Activated CD4-positive, alpha-beta T cell treated with anti-CD3 and anti-CD28 coated beads, Interleukin-2, amount 10 ng/mL, durations not matched to agents 7 days and 5 days (primary cell): ENCODE measurements at places on chromosomes 13 and 19. TPM values are rescaled to one million over a fixed set of nuclear protein-coding genes. Genes with fewer than 3 reads are reported as not detected.

- peaks cover 12% of the 10 kb centered on the region for H3K27me3 ChIP-seq
- H3K4me1 ChIP-seq: no peaks in the 10 kb centered on the region
- DNase-seq: no peak
- no peak overlapping the region for H3K27ac ChIP-seq
- H3K4me3 ChIP-seq: no peak overlapping the region
Measured at GRCh38 chr19:47310819-47311218, 1.2 kb downstream of the C5AR1 start.

GRCh38 chr13:73201626-73202025 lies 142.8 kb downstream of the KLF5 start:
- no peak for DNase-seq
- H3K27me3 ChIP-seq: no peaks in the 10 kb centered on the region
- H3K27ac ChIP-seq: no peak overlapping the region
- H3K4me1 ChIP-seq: no peaks in the 10 kb centered on the region
- H3K36me3 ChIP-seq: no peaks in the 10 kb centered on the region

Gene DACT3
- total RNA-seq: 0.42 TPM

- H3K27ac ChIP-seq: no peak overlapping the region
- H3K4me3 ChIP-seq: no peak overlapping the region
- no peak for DNase-seq
- H3K36me3 ChIP-seq: no peaks in the 10 kb centered on the region
- H3K4me1 ChIP-seq: no peaks in the 10 kb centered on the region
Measured at GRCh38 chr19:31249217-31249616, 100.0 kb downstream of the TSHZ3 start.

Gene THSD1
- 0.31 TPM for total RNA-seq

DNA sequence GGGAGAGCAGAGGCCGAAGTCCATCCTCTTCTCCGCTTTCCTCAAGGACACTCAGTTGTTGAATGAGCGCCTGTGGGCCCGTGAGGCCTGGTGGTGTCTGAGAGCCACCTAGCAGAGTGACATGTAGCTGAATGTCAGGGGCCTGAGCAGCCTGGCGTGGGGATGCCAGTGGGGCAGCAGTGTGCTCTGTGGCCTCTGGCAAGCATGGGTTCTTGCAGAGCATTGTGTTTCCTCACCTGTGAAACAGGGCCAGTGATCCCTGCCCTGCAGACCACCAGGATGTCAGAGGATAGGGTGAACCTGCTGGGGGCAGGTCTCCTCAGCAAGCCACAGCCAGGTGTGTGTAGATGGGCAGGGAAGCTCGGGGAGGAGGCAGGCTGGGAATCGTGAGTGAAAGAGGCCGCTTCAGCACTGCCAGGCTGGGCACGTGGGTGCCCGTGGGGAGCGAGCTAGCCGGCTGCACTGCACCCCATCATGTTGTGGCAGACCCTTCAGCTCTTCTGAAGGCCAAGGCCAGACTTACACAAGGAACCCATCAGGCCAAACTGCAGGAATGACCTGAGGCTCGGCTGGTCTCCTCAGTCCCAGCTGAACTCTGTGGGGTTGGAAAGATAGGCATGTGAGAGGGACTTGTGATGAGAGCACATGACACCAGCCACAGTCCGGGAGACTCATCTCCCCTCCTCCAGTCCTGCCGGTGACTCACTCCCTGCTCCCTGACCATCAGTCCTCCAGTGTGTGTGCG lies 5.0 kb downstream of the PPP1R37 start:
- no peak overlapping the region for H3K27ac ChIP-seq
- no peak overlapping the region for H3K4me3 ChIP-seq
- no peaks in the 10 kb centered on the region for H3K27me3 ChIP-seq

Gene LGALS16
- total RNA-seq: not detected

- H3K27me3 ChIP-seq: no peaks in the 10 kb centered on the region
- DNase-seq: no peak
- H3K27ac ChIP-seq: peak overlapping the region; percentile 50
Measured at GRCh38 chr19:2376784-2377519, 16.9 kb downstream of the TMPRSS9 start.

Gene FXYD1
- 1.8 TPM for total RNA-seq

- no peak overlapping the region for H3K4me3 ChIP-seq
- H3K4me1 ChIP-seq: peaks cover 28% of the 10 kb centered on the region
- H3K27ac ChIP-seq: no peak overlapping the region
- H3K36me3 ChIP-seq: peaks cover 29% of the 10 kb centered on the region
Measured at GRCh38 chr13:42073683-42074082, 25.2 kb downstream of the DGKH start.

DNA sequence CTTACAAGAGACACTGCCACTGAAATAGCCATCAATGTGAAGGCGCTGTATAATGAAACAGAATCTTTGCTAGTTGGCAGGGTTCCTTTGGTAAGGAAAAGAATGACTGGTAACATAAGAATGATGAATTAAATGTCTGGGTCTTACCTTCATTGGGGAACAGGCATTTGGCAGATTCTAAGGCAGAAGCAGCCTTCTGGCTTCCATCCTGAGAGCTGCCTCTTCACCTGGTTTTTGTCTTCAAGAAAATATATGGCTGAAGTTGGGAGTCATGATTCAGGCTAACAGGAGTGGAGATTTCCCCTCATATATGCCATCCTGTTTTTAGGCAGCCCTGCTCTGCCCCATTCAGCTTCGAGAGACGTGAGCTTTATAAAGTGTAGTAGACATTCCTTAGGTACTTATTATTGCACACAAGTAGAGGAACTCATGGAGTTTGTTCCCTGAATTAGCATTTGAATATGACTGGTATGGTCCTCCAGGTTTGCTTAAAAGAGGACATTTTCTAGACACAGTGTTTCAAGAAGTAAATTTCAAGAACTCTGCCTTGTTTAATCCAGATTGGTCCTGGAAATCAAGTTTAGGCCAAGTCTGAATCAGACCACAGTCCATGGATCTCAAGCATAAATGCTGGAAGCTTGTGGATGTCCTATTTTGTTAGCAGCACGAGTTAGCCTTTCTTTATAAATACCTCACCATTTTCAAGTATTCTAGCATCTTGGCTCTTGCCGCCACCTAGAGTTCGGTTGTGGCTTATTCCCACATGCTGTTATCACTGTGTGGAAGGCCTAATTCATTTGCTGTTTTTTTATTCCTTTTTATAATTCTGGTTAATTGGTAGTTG lies 56.2 kb upstream of the AKAP11 start:
- DNase-seq: peak; percentile 40
- peaks cover 21% of the 10 kb centered on the region for H3K36me3 ChIP-seq
- H3K4me1 ChIP-seq: no peaks in the 10 kb centered on the region
- H3K27ac ChIP-seq: no peak overlapping the region
- no peak overlapping the region for H3K4me3 ChIP-seq

GRCh38 chr19:5255602-5256231 lies 84.9 kb downstream of the PTPRS start:
- no peak for DNase-seq
- no peaks in the 10 kb centered on the region for H3K36me3 ChIP-seq
- no peaks in the 10 kb centered on the region for H3K27me3 ChIP-seq
- no peak overlapping the region for H3K27ac ChIP-seq

Gene C19orf38
- 2.4 TPM for total RNA-seq

- H3K36me3 ChIP-seq: no peaks in the 10 kb centered on the region
- DNase-seq: no peak
- no peak overlapping the region for H3K27ac ChIP-seq
- peaks cover 5% of the 10 kb centered on the region for H3K27me3 ChIP-seq
- H3K4me1 ChIP-seq: no peaks in the 10 kb centered on the region
Measured at GRCh38 chr19:46303691-46304397, 7.0 kb downstream of the HIF3A start.
